ENCODE measurements at places on chromosomes 11 and 22.

GRCh38 chr22:49791682-49792081 lies 36.0 kb downstream of the BRD1 start:
- no peak for DNase-seq

GRCh38 chr11:33263549-33263948 lies 6.4 kb downstream of the HIPK3 start:
- no peak for DNase-seq

DNA sequence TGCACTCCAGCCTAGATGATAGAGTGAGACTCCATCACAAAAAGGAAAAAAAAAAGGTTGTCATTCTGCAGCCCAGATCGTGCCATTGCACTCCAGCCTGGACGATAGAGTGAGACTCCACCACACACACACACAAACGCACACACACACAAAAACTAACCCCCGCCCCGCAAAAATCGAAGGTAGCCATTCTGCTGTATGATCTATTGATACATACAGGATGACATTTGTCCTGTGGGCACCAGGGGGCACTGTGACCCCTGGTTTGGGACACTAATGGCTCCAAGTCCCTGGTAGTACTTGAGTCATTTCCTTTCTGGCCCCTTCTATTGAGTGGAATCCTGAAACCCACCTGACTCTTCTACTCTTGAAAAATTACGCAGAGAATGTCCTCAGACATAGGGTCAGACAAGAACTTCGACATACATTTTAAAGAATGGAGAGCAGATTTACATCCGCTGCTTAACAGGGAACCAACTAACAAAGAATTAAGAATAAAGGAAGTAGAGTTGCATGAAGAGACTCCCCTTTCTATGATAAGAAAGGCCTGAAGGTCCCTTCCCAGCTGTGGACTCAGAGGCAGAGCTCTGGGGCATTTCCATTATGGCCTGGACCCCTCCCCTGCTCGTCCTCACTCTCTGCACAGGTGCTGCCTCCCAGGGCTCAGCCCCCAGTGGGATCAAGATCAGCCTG lies 35.0 kb upstream of the PRAME start:
- peak; percentile 75 for DNase-seq

DNA sequence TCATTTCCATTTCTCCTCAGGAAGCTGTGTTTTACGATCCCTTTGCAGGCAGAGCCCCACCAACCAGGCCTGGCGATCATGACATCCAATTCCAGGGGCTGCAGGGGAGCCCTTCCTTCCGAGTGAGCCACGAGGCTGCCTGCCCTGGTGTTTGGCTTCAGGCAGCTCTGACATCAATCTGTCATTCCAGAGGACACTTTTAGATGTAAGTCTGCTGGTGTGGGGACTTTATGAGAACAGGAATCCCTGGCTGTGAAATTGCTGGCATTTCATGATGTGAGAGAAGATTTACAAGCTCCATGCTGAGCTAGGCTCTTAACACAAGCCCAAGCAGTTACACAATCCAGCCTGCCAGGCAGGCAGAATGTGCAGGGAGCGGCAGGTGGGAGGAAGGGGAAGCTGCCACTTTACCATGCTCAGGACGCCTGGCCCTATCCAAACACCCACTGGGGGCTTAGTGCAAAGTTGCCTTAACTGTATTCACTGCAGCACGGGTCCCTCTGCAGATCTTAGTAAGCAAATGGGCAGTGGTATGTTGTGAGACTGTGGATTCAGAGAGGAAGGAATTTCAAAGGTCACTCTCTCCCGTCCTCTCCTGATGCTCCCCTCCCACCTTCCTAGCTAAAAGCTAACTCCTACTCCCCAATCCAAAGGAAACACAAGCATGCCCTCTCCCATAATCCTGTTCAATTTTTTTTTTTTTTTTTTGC lies 43.4 kb upstream of the MICAL2 start:
- peak; percentile 49 for DNase-seq

GRCh38 chr22:46829941-46830715 lies 67.7 kb downstream of the TBC1D22A start:
- DNase-seq: peak; percentile 81

Measured in GM03348 (cell line).